ENCODE measurements at places on chromosomes 7 and 10.
A peak's percentile ranks its signal among the peaks of the same experiment; 100 is the strongest.

- peak; percentile 7 for DNase-seq
Measured at GRCh38 chr7:129161524-129162225, 17.2 kb downstream of the TSPAN33 start.

- no peak for DNase-seq
Measured at GRCh38 chr7:105707967-105708762, 126.9 kb upstream of the EFCAB10 start.

GRCh38 chr10:80158598-80159127, 26.1 kb downstream of the PLAC9 start:
- peak; percentile 29 for DNase-seq

- no peak for DNase-seq
Measured at GRCh38 chr10:132664407-132664806, 121.5 kb downstream of the NKX6-2 start.

GRCh38 chr10:116030576-116030975, 242.4 kb downstream of the GFRA1 start:
- no peak for DNase-seq
